Bone marrow (tissue), 2 donors: ENCODE measurements at places on chromosomes 2 and 18.

DNA sequence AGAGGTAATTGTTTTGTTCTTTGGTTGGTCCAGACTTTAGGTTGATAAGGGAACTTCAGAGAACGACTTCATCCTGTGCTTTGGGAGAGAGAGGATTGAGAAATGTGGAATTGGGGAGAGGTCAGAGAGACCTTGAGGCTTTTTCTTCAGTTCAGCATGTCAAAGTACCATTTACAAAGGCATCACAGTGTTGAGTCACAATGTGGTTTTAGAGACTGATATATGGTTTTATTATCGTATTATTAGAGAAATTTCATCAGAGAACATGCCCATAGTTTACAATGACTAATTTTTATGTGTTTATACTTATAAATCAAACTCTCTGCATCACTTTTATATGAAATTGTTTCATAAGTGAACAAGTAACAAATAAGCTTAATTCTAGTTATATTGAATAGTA, 626.6 kb downstream of the DSC3 start:
- DNase-seq = no peak

- no peak for DNase-seq
These were observed 162.7 kb downstream of the MYO3B start for GRCh38 chr2:170340693-170341068.

GRCh38 chr18:22831441-22831904, 101.7 kb upstream of the RBBP8 start:
- no peak for DNase-seq

- no peak for DNase-seq
These were observed 2.6 kb downstream of the STK25 start for GRCh38 chr2:241505781-241506201.

DNA sequence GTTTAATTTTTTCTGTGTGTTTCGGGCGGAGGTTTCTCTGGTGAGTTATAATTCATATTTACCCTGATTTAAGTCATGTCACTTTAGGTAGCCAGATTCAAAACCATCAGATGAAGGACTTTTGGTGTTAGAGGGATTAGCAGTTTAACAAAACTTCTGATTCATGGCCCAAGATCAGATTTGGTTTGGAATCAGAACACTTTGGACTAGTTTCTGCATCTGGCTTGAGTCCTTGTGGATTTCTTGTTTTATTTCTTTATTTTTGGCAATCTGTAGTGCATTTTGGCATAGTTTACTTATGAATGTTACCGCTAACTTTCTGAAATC, 3.5 kb downstream of the NEDD4L start:
- DNase-seq = no peak

- DNase-seq = no peak
These were observed 604 bp downstream of the COQ10B start for GRCh38 chr2:197453914-197454398.
